SIG-M5 (cell line): ENCODE measurements at places on chromosomes 2 and 18.

GRCh38 chr2:180699657-180700361 lies 280.6 kb upstream of the UBE2E3 start:
- DNase-seq = no peak

- no peak for DNase-seq
These were observed 34.6 kb downstream of the PPP3R1 start for GRCh38 chr2:68217729-68218128.

DNA sequence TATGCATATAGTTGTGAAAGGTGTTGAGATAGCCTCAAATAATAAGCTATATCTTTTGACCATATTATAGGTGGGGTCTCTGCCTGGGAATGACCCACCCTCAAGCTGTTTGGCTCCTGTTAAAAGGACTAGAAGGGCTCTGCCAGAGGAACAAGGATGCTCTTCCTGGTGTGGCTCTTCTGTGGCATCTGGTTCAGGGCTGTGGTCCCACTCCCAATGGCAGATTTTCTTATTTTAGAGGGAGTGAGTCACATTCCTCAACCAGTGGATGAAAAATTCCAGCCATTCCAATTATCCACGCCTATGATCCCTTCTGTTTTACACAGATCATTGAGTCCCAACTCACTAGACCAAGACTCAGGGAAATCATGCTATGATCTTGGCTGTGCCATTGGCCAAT lies 119.9 kb downstream of the PARD3B start:
- DNase-seq = no peak

DNA sequence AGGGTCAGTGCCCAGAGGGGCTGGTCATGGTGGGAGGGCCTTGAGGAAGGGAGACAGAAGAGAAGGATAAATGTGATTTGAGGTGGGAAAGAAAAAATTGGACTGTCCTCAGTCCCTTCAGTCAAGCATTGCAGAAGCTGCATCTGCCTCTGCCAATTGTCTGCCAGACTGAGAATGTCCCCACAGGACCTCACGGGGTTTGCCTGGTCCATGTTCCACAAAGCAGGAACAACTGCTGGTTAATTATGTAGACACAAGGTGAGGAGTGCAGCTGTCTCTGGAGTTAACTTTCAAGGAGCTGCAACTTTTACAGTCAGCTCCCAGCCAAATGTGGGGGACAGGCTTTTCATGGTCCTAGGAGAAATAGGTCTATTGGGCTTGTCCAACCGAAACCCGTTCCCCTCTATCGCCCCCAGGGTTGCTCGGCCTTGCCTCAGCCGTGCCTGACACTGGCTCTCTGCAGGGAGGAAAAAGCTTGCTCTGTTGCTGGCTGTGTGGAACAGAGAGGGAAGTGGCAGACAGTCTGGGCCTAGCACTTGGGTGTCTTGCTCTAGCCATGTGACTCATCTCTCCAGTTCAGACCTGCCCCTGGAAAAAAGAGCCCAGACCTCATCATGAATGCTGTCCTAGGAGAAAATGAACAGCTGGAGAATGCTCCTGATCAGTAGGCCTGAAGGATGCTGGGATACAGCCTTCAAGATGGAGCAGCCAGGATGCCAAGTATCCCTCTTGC lies 31.1 kb upstream of the PAX8 start:
- DNase-seq = no peak

DNA sequence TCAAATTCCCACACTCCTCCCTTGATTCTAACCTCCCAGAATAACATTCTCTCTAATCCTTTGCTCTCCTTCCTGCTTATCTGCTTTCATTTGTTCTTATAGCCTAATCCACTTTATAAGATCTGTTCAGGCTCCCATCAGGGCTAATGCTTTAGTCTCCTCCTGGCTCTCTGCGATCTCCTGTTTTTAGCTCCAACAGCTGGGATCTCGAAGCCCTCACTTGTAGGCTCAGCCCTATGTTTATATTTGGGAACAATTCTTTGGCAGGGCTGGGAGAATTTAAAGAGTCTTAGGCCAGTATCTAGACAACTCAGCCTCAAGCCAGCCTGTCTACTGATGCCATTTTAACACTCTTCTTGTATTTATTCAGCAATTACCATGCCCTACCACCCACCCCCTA lies 27.2 kb upstream of the RAPH1 start:
- DNase-seq = no peak

GRCh38 chr18:59047321-59048047 lies 92.2 kb upstream of the SEC11C start:
- no peak for DNase-seq

GRCh38 chr2:61950571-61951315 lies 45.3 kb downstream of the COMMD1 start:
- no peak for DNase-seq

DNA sequence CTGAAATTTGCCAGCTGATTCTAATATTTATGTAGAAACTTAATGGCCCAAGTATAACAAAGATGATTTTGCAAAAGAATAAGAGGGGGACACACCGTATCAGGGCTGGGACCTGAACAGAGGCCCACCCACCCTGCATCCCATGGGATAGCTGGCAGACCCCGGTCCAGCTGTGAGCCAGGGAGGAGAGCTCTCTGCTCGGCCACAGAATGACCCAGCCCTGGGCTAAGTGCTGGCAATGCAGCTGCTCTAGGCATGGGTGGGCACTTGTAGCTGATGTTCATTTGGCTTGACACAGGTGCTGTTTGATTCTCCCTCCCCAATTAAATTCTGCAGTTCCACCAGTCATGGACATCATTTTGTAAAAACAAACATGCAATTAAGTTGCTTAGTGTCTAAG lies 522.8 kb upstream of the RAB6C start:
- no peak for DNase-seq

DNA sequence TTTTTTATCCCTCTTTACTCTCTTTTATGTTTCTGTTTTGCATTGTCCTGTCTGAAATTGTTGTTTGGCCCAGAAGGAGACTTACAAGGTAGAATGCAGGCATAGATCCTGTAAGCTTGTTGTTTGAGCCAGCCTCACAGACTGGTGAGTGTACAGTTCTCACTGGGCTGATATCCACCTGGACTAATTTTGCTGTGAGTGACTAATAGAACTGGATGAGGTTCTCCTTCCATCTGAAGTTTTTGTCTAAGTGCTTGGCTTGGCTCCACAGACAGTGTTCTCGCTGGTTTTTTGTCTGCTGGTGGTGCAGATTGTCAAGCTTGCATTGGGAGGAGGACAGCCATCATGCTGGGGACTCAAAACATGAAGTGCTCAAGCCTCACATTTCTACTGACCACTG lies 495.7 kb downstream of the TSN start:
- no peak for DNase-seq

DNA sequence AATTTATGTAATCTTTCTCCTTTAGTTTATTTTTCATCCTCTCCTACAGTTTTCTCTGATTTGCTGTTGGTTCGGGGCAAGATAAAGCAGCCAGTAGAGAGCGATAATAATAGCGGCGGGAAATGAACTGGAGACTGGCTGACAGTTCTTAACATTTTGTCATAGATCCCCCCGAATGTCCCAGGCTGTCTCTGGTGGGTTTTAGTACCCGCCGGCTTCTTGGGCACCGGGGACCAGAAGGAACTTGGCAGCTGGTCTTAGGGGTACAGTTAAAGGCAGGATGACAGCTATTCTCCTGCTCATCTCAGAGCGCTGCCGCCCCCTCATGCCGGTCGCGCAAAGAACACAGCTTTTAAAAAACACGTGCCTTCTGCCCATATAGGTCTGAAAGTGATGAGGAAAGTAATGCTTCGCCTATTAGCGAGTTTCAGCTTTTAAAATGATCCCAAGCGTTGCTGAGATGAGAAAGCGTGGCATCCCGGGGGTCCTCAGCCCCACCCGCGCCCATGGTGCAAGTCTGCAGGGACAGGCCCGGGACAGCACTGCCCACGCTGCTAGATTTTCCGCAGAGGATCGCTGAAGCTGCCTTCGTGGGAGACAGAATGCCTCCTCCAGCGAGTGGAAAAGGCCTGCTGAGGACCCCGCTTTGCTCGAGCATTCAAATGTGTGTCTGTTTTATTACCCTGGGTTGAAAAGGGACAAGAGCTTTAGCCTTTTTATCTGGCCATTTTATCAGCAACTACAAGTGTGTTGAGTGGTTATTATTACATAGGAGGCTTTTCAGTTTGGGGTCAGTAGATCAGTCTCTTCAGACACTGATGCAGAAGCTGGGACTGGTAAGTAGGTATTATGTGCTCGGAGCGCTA lies 3.8 kb downstream of the ONECUT2 start:
- no peak for DNase-seq

- DNase-seq = no peak
These were observed 1.6 kb upstream of the SNED1 start for GRCh38 chr2:240996834-240997140.

DNA sequence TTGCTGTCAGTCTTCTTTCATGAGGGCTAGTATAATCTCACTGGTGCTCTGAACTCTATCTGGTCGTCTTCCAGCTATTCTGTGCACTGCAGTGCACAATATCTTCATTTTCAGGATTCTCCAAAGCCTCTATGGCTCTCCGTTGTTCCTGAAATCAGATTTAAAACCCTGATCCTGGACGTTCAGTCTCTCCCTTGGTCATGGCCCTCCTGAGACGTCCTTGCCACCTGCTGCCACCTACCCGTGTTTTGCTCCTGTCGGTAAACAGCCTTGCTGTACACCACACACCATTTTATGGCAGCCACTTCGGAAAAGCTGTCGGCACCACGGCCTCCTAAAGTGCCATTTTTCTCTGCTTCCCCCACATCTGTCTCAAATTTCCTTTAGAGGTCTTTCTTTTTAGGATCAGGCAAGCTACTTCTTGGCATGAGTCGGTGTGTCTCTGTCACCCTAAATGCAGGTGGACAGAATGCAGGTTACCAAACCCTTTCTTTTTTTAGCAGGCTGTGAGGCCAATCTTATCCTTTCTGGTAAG lies 170.0 kb downstream of the HRH4 start:
- no peak for DNase-seq

DNA sequence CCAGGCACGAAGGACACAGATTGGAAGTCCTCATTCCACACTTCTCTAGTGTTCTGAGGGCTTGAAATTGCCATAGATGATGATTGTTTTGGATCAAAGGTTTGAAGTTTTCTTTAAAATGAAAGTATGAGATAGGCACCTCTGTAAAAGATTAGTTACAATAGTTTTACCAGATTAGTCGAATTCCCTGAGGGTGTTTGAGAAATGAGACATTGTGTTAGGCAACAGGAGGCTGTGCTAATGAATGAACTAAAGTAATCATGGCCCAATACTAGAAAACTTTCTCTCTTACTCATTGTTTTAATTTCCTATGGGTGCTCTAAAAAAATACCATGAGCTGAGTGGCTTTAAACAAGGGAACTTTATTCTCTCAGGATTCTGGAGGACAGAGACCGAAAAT lies 421.7 kb downstream of the RNF144A start:
- no peak for DNase-seq

GRCh38 chr2:106996171-106996769 lies 110.3 kb upstream of the ST6GAL2 start:
- DNase-seq = no peak

DNA sequence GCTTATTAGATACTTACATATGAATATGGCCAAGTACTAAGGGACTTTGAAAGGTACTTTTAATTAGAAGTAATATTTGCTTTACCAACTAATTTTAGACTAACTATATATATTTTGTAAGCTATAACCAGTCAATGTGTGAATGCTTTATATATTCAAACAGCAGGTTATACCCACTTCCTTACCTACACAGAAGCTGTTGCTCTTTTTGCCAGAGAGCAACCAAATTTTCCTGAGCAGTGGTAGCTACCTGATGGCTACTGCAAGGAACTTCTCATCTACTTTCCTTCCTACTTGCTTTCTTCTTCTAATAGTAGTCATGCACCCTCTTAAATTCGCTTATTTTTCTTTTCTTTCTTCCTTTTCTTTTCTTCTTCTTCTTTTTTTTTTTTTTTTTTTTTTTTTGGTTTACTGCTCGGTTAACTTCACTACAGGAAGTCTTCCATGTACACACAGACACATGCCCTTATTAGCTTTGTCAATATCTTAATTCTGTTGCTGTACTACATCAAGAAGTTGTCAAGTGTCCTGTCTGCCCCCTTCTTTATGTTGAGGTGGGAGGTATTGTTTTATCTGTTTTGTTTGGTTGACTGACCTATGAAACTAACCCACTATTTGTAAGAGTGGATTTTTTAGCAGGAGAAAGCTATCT lies 95.0 kb downstream of the EPC2 start:
- no peak for DNase-seq

- no peak for DNase-seq
These were observed 123.9 kb upstream of the SLC1A4 start for GRCh38 chr2:64865073-64865830.

DNA sequence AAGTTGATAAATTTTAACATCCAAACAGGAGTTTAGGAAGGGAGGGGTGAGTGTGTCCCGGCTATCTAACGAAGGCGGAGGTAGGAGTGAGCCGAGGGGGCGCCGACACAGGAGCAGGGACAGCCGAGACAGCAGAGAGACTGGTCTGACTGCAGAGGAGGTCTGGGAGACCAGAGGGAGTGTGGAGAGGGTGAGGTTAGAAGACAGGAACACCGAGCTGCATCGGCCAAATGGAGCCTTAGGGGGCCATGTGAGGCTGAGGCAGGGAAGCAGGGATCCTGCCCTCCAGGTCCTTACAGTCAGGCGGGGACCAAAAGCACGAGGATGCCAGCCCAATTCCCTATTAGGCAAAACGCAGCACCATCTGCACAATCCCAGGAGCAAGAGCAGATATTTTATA lies 67.0 kb downstream of the SFXN5 start:
- no peak for DNase-seq
